ENCODE measurements at places on chromosomes 5 and 9.

- DNase-seq: no peak
These were observed 146.3 kb downstream of the ERCC6L2 start for GRCh38 chr9:96021551-96022444.

DNA sequence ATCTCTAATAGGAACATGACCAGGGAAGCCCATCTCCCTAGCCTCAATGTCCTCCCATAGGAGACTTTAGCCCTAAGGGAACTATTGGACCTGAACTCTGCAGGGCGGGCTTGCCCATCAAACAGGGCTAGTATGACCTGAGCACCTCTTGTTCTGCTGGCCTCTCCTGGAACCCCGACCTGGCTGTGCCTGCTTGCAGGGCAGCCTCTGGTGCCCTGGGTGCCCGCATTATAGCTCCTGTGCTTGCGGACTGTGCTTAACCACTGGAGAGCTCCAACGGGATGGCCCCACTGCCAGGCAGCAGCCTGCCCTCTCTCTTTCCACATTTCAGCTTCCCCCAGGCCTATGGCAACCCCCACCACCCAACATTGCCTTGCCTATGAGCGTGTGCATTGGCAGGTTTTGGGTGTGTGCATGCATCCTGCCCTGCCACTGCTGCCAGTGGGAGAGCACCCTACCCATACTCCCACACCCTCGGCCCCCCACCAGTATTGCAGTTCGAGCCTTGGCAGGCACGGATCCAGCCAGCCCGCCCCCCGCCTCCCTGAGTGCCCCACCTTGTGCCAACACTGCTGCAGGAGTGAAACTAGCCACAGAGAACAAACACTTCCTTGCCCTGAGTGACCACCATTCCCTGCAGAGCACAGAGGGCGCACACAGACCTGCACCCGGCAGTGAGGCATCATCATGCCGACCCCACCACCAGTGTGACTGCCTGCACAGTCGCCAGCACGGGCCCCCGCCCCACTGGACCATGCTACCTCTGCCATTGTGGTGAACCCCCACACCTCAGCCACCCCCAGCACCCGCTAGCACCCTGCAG is 1123.8 kb upstream of the CDH6 start:
- DNase-seq: no peak

- no peak for DNase-seq
These were observed 174.2 kb upstream of the PUM3 start for GRCh38 chr9:3018071-3018470.

GRCh38 chr5:759781-760362 is 24.7 kb downstream of the ZDHHC11B start:
- no peak for DNase-seq

DNA sequence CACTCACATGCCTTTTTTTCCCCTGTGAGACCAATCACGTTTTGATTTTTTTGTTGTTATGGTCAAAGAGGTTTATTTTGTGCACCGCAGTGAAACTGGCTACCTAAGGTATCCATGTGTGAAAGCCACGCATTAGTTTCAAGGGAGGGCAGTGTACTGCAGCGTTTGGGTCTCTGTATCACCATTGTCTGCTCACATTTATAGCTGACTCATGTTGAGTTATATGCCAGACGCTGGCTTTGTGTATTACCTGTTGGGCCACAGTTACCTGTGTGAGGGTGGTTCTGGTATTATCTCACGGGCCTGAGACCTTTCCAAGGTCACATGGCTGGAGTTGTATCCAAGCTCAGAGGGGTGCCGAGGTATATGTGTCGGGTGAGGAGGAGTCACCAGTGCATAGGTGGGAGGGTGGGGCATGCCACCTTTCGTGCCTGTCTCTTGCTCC is 75.8 kb downstream of the ARHGAP26 start:
- DNase-seq: no peak

GRCh38 chr5:39193553-39194465 is 25.6 kb downstream of the FYB1 start:
- DNase-seq: no peak

GRCh38 chr9:38417003-38417945 is 7.0 kb downstream of the IGFBPL1 start:
- DNase-seq: no peak

GRCh38 chr5:159091596-159092331 is 8.0 kb downstream of the EBF1 start:
- DNase-seq: no peak

DNA sequence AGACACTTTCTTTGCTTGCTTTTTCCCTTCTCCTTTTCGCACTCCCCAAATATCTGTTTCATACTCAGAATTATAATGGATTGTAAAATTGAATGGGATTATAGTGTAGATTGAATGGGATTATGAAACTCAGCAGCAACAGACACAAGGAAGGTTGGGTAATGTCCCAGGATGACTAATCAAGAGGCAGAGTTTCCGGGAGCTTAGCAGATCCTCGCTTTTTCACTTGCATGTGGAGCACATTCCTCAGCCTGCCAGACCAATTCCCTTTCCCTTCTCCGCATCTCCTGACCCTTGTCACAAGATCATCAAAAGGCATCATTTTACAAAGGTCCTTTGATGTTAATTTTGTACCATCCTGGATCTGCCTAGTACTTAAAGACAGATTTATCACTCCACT is 55.1 kb upstream of the SLC1A1 start:
- no peak for DNase-seq

DNA sequence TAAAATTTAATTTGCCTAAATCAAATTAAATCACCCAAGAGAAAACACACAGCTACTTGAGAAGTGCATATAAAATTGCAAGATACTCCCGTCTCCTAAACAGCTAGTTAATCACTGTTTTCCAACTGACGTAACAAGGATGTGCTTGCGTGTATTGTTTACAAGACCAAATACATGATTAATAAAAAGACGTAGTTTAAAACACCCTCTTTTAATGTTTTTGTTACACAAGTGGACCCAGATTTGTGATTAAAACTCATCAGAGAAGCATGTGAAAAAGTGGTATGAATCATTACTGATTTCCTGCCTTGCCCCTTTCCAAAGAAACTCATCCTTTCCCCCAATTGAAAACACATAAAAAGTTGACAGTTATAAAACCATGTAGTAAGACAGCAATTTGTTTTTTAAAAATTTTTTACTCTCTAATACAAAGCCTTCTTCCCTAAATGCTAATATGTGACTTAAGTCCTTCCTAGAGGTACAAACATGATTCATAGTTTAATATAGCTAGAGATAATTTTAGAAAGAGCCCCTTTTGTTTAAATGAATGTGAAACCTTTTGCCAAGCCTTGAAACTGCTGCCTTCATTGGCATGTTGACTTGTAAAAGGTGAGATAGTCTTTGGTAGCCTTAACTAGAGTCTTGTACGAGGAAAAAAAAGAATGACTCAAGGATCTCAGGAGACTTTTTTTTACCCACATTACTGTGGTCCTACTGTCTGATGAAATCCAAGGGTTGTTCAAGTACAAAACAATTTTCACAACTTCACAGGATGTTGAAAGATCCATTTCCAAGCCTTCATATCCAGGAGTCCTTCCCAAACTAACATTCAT is 61.4 kb upstream of the FST start:
- peak; percentile 87 for DNase-seq

- no peak for DNase-seq
These were observed 356.4 kb upstream of the ACTBL2 start for GRCh38 chr5:57839025-57839424.

DNA sequence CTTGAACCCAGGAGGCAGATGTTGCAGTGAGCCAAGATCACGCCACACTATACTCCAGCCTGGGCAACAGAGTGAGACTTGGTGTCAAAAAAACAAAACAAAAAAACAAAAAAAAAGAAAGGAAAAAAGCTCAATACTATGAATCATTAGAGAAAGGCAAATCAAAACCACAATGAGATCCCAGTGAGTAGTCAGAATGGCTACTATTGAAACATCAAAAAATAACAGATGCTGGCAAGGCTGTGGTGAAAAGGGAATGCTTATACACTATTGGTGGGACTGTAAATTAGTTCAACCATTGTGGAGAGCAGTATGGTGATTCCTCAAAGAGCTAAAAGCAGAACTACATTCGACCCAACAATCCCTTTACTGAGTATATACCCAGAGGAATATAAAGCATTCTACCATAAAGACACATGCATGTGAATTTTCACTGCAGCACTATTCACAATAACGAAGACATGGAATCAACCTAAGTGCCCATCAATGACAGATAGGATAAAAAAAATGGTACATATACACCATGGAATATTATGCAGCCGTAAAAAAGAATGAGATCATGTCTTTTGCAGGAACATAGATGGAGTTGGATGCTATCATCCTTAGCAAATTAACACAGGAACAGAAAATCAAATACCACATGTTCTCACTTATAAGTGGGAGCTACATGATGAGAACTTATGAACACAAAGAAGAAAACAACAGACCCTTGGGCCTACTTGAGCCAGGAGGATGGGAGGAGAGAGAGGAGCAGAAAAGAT is 81.9 kb upstream of the ARRDC3 start:
- DNase-seq: no peak

GRCh38 chr5:53431665-53432064 is 48.8 kb upstream of the FST start:
- DNase-seq: no peak

- no peak for DNase-seq
These were observed 328.2 kb downstream of the TUSC1 start for GRCh38 chr9:25350011-25350410.

DNA sequence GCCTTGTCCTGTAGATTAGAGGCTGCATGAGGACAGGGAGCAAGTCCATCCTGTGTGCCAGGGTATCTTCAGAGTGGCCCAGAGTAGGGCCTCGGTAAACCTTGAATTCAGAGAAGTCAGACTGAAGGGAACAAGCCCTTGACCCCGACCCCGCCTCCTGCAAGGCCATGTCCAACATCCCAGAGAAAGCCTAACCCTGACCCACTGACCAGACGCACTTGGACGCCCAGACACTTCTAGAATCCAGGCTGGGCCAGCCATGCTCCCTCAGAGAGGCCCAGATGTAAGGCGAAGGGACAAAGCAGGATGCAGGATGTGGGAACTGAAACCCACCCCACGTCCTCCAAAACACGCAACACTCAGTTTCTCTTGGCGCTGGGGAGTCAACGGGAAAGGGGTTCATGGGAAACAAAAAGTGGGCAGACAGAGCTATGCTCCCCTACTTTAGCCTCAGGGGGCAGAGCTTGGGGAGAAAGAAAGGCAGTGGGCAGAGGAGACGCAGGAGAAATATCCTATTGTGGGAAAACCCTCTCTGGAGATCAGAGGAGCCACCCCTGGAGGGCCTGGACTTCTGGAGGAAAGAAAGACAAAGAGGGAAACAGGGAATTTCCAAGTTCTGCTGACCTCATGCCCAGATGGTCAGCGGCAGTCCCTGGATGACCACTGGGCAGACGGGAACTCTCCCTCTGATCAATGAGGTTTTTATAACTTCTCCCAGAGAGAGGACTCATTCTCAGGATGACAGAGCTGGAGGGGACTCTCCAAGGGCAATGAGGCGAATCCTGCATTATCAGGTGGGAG is 13.0 kb downstream of the TNIP1 start:
- DNase-seq: no peak

- no peak for DNase-seq
These were observed 685 bp upstream of the ADAMTS19 start for GRCh38 chr5:129459450-129459776.

- DNase-seq: no peak
These were observed 66.7 kb downstream of the SMIM23 start for GRCh38 chr5:171852255-171852681.

DNA sequence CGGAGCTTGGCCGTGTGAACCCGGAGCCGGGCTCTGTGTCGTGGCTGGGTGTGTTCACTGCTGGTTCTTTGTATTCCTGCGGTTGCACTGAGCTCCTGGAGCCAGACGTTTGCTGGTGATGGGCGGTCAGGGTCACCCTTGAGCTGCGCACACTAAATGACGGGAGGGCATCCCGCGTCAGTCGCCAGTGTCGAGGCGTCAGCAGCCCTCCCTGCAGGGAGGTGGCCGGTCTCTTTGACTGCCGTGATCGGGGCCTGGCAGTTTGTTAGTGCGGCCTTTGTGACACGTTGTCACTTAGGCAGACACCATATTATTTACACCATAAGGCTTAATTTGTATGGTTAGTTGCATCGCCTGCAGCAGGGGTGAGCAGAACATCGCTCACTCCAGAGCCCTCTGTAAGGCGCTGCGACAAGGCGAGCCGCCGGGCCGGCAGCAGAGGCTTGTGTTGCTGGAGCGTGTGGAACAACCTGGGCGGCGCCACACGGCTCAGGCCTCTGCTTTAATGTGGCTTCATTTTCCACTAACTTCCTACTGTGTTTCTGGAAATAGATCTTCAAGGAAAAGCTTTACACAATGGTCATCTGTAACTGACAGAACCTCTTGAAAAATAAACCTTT is 8.3 kb downstream of the NDUFS6 start:
- DNase-seq: no peak

- peak; percentile 59 for DNase-seq
These were observed 133.0 kb upstream of the TUT7 start for GRCh38 chr9:86486891-86487837.

DNA sequence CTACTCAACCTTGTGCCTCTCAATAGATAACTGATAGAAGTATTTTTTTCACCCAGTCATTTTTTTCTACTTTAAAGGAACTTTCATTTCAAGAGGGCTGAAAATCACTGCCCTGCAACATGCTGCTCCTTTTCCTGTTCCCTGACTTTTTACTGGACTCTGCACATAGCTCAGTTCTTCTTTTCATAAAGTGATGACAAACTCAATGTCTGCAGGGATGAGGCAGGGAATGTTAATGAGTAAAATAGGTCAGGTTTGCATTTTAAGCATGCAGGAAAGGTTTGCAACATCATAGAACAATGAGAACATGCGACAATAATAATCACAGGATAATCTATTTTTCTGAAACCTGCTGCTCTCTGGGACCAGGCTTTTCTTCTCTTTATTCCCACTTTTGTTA is 172.2 kb upstream of the SGCD start:
- DNase-seq: no peak

- DNase-seq: no peak
These were observed 392.0 kb downstream of the NR2F1-AS1 start for GRCh38 chr5:93188876-93189485.

DNA sequence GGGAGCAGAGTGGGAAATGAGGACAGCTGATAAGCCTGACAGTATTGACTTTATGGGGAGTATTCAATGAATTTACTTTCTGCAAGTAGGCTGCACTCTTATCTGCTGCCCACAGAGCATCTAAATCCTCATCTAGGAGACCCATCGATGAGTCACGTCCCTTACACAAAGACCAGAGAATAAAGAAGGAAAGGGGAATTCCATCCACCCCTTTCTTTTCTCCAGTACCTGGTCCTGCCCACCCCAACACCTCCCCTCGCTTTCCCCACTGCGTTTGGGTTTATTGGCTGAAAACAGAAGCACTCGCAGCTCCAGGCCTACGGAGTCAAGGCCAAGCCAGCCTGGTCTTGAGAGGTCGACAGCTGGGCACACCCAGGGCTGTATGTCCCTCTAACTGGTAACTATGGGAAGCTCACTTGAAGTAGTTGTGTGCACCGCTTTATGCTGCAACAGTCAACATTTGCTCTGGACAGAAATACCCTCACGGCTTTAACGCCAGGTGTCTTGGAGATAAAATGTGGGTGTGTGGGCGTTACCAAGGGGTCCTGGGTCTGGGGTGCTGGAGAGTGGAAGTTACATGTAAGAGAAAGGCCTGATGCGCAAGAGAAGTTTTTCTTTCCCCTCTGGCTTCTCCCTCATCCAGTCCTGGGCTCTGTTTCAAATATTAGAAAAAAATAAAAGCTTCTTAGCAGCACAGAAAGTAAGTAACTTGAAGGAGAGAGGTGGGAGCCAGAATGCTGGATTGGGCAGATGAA is 14.5 kb upstream of the TAL2 start:
- no peak for DNase-seq

GRCh38 chr9:121826711-121827110 is 175.3 kb downstream of the DAB2IP start:
- DNase-seq: no peak

- DNase-seq: no peak
These were observed 47.4 kb upstream of the NKD2 start for GRCh38 chr5:961002-961710.

- no peak for DNase-seq
These were observed 5.1 kb downstream of the POC5 start for GRCh38 chr5:75712091-75712490.

Measured in fibroblast of skin of left biceps (primary cell).